ENCODE measurements at places on chromosomes 5 and 9.

- no peak for ATAC-seq
Measured at GRCh38 chr9:76817489-76817888, 53.3 kb downstream of the PCA3 start.

GRCh38 chr9:8456344-8456743 is 656.8 kb upstream of the DMAC1 start:
- no peak for ATAC-seq

GRCh38 chr5:141149812-141150211 is at the start of gene PCDHB6:
TSS of gene PCDHB6 (plus strand) at chr5:141150057. CDS start at chr5:141150258, 201 bp downstream.
- ATAC-seq: no peak

GRCh38 chr9:1538301-1538700 is 476.8 kb upstream of the SMARCA2 start:
- no peak for ATAC-seq

DNA sequence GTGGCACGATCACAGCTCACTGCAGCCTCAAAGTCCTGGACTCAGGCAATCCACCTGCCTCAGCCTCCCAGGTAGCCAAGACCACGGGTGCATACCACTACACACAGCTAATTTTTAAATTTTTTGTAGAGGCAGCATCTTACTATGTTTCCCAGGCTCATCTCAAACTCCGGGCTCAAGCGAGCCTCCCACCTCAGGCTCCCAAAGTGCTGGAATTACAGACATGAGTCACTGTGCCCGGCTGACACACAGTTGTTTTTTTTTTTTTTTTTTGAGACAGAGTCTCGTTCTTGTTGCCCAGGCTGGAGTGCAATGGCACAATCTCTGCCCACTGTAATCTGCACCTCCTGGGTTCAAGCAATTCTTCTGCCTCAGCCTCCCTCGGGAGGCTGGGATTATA is 70.1 kb upstream of the CNOT6 start:
- ATAC-seq: no peak

GRCh38 chr9:97501972-97502221 is 431 bp downstream of the TMOD1 start:
- ATAC-seq: no peak

GRCh38 chr5:140827704-140828361 is at the start of gene PCDHA6:
TSS of gene PCDHA6 (plus strand) at chr5:140827960. CDS start at chr5:140828092, 132 bp downstream.
- no peak for ATAC-seq

DNA sequence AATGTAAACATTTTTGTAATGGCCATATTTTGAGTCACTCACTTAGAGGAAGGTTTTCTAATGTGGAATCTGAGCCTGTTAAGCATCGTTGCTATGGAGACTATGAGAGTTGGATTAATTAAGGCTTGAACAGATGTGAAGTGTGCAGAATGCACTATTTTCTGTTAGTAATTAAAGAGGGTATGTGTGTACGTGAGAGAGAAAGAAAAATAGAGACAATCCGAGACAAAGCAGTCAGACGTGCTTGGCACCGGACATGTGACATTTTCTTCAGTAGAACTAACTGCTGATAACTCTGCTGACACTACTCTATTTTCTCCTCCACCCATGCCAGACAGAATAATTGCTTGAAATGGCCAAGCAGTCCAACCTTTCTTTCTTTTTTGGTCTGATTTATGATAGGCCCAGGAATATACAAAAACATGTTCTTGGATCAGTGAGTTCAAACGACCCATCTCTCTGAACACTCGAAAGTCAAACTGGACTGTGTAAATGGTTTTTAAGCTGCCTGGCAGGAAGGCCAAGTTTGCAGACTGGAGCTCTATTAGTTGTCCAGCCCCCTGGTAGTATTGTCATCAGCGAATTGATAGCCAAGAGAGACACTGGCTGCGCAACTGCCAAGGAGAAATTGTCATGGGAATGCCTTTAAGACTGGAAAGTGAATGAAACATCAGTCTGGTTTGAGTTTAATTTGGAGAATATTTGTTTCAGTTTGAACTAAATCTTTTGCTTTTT is 322.1 kb downstream of the ARHGEF28 start:
- no peak for ATAC-seq

DNA sequence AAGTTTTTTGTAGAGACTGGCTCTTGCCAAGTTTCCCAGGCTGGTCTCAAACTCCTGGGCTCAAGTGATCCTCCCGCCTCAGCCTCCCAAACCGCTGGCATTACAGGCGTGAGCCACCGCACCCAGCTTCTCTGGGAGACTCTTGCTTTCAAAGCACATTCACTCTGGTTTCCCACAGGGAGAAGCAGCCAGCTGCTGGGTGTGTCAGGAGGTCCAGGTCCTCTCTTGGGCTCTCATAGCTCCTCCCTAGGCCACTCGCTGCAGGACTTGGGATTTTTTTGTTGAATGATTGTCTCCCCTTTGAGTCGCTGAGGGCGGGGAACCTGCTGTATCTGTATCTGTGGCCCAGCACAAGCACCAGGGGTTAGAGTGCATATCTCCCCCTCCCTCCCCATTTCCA is 68.4 kb upstream of the RAPGEF1 start:
- no peak for ATAC-seq

- peak; percentile 88 for ATAC-seq
Measured at GRCh38 chr5:91332267-91333045, 50.7 kb downstream of the ARRDC3 start.

DNA sequence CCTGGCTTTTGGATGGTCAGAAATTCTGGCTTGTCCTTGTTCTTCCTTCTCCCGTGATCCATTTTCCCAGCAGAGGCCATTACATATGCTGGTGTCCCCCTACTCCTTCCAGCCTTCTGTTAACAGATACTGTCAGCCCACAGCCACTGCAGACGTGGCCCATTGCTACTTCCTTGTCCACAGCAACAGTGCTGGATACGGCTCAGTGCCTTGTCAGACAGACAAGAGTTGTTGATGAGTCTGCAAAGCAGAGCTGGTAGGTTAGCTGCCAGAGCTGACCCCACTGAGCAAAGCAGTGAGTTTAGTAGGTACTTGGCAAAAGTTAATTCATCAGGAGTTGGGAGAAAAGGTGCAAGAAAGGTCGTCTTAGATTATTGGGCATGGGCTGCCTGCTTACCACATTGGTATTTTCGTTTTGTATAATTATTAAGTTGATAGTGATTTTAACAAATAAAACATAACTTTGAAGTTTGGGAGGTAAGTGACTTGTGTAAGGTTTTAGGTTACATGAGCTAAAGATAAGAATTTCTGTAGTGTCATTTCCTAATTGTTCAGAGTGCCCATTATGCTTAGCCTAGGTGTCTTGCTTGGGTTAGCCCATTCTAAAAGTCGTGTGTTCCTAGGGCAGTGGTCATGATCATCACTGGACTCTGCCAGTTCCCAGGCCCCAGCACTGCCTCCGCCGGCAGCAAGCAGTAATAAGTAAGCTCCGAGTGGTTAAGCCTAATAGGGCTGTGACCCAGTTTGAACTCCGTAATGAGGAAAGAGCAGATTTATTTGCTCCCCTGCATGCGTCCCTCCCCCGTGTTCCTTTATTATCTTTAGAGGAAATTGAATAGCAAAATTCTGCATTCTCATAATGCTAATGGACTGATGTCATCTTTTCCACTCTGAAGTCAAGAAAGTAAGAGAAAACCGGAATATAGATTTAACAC is 292.0 kb downstream of the FANCC start:
- ATAC-seq: no peak

DNA sequence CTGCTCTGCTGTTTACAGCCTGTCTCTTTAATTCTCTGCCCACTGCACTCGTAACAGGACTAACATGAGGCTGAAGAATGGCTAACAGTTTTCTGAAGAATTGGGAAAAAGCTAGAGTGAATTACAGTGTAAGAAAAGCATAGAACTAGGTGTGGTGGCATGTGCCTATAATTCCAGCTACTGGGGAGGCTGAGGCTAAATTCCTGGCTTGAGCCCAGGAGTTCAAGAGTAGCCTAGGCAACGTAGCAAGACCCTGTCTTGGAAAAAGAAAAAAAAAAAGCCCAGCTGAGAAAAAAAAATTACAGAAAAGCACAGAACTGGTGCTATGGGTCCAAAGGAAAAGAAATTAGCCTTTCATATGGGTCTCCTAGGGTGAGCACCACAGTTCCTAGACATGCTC is 13.9 kb upstream of the UHRF2 start:
- ATAC-seq: no peak

DNA sequence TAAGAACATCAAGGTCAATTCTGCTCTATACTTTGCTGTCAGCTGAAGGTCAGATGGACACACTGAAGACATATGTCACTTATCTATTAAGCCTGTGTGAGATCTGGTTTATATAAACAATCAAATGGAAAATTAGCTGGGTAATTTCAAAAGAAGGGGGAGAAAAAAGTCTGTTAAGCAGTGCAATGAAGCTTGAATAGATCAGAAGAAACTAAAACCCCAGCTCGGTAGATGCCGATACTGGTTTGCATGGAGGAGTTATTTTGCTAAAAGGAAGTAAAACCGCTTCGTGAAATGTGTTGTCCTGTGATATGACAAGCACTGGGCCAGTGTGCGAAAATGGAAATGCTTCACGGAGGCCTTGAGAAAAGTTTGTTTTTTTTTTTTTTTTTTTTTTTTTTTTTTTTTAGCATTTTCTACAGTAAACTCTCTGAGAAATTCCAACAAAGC is 148.8 kb downstream of the MEF2C start:
- ATAC-seq: peak; percentile 36

DNA sequence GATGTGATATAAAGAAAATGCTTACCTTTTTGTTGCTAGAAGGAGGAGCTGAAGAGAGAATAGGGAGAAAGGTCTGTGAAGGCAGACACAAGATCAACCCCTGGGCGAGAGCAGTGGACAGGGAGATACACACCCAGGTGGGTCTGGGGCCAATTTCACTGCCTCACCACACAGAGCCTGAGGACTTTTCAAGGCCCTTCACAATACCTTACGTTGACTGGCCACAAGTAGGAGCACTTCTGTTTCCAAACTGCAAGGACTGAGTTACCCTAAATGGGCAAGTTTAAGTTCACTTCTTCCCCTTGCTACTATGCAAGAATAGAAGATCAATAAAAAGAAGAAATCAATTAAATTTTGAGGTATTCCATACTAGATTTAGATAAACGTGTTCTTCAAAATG is 174.5 kb upstream of the SLC12A2 start:
- ATAC-seq: no peak

DNA sequence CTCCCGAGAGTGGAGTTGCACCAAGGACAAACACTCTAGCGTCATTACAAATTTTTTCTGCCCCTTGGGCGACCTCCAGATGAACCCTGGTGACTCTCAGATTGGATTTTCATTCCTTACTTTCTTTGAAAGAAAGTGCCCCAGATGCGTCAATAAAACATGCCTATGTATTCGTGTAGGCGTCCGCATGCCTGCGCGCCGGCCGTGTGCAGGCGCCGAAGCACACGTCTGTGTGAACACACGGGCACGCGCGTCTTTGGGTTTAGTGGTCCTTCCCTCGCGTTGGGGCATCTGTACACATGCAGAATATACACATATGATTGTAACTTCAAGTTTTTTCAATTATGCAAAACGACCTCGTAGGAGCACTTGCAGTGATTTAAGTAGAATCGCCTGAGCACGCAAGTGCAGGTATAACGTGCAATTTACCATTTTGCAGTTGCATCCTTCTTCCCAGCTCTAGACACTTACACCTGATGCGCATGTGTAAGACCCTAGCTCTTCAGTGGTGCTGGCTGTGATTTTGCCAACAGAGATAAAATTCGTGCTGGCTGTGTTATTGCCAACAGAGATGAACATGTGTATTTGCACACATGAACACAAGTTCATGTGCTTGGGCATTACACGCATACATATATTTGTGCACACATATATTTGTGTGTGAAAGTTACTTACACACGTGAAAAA is 1.9 kb upstream of the LHX2 start:
- no peak for ATAC-seq

GRCh38 chr5:147617191-147617606 is 107.3 kb upstream of the DPYSL3 start:
- ATAC-seq: no peak

GRCh38 chr9:109914280-109915027 is 134.5 kb downstream of the PALM2AKAP2 start:
- no peak for ATAC-seq

GRCh38 chr5:137822158-137822764 is 45.4 kb upstream of the MYOT start:
- ATAC-seq: no peak

GRCh38 chr9:77569335-77569734 is 78.8 kb downstream of the GNA14 start:
- no peak for ATAC-seq

- ATAC-seq: no peak
Measured at GRCh38 chr9:115730396-115730795, 423.2 kb upstream of the PAPPA start.

GRCh38 chr9:71884005-71884404 is 27.0 kb downstream of the ABHD17B start:
- ATAC-seq: no peak

- no peak for ATAC-seq
Measured at GRCh38 chr9:84007662-84008061, 27.1 kb downstream of the RMI1 start.

GRCh38 chr9:75200892-75201470 is 112.7 kb downstream of the OSTF1 start:
- peak; percentile 27 for ATAC-seq

GRCh38 chr5:10489810-10490426 is 48.2 kb downstream of the ROPN1L start:
- ATAC-seq: peak; percentile 71

DNA sequence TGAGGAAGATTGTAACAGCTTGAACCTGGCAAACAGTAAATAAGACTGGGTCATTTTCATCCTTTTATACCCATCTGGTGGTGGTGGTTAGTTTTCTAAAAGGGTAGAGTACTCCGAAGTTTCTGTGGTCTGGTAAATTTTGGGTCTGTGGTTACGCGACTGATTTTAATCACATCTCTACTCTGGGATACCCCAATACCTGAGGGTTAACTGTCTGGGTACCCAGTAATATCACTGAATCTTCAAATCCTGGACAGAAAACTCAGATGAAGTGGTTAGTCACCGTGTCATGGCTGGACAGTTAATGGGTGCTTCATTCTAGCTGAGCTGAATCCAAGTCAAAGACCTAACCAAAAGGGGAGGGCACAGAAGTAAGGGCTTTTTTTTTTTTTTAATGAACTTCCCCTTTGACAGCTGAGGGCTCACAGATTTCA is 474.2 kb downstream of the GADD45G start:
- ATAC-seq: peak; percentile 28

DNA sequence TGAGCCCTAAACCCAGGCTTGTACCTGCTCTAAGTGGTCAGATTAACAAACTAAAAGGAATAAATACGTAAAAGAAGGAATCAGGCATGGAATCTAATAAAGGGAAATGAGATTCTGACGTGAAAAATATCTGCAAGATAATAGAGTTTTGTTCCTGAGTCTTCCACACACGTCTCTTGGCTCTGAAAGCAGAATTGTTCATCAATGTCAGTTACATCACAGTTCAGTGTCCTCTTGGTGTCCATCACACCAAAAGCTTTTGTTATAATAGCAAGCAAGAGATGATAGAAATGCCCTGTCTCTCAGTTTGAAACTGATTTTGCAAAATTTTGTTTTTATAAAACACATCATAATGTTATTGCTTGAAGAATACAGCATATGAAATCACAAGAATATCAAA is 34.7 kb upstream of the NMUR2 start:
- ATAC-seq: no peak

DNA sequence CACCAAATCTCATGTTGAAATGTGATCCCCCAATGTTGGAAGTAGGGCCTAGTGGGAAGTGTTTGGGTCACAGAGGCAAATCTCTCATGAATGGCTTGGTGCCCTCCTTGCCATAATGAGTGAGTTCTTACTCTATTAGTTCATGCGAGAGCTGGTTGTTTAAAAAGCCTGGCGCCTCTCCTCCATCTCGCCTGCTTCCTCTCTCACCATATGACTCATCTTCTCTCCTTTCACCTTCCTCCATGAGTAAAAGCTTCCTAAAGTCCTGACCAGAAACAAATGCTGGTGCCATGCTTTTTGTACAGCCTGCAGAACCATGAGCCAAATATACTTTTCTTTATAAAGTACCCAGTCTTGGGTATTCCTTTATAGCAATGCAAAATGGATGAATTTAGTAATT is 20.9 kb upstream of the ARHGAP26 start:
- peak; percentile 38 for ATAC-seq

- ATAC-seq: no peak
Measured at GRCh38 chr5:160772854-160773253, 79.2 kb downstream of the ATP10B start.
